HFFc6 (cell line): ENCODE measurements at places on chromosomes 7 and 10. TPM values are rescaled to one million over a fixed set of nuclear protein-coding genes. Genes with fewer than 3 reads are reported as not detected.

DNA sequence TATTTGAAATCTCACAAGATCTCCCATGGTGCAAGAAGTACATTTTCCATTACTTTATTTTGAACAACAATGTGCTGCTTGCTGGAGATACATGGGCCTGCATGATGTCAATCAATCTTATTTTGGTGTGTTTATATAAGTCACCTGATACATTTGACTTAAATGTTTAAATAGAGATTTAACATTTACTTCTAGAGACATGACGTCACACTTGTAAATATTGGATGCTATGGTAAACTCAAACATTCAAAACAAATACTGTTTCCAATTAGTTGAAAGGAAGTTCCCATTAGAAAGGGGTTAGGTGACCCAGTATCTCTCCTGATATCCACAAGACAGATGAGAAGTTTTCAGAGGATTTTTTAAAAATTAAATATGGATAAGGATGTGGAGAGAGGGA lies 214.5 kb downstream of the NSUN6 start:
- no peak for DNase-seq
- no peaks in the 10 kb centered on the region; the same call in 1 of the 2 replicates for H3K27me3 ChIP-seq
- H3K36me3 ChIP-seq: no peaks in the 10 kb centered on the region
- H3K27ac ChIP-seq: no peak overlapping the region
- H3K4me1 ChIP-seq: no peaks in the 10 kb centered on the region

DNA sequence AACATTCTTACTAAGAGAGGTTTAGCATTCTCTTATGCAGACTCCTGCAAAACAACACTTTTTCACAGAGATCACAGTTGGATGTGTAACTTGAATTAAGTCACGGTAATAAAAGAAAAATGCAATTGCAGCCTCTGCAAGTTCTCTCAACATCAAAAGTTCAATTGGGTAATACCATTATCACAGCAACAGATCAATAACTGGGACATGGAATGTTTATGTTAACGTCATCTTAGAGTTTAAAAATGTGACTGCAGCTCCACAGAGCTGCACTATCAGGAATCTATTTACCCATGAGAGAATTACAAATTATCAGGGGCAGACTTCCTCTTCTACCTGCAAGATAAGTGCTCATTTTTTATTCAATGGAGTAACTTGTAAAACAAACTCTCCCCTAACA lies 86.7 kb downstream of the VSTM4 start:
- no peaks in the 10 kb centered on the region for H3K36me3 ChIP-seq
- no peaks in the 10 kb centered on the region for H3K4me1 ChIP-seq
- H3K4me3 ChIP-seq: no peak overlapping the region
- DNase-seq: no peak

- peaks cover under 1% of the 10 kb centered on the region for H3K4me1 ChIP-seq
- no peak overlapping the region for H3K27ac ChIP-seq
- H3K36me3 ChIP-seq: no peaks in the 10 kb centered on the region
- H3K4me3 ChIP-seq: no peak overlapping the region
- peaks cover 16% of the 10 kb centered on the region for H3K27me3 ChIP-seq
These were observed 18.5 kb upstream of the NPFFR1 start for GRCh38 chr10:70302292-70302691.

- H3K36me3 ChIP-seq: no peaks in the 10 kb centered on the region
- H3K27ac ChIP-seq: no peak overlapping the region
- H3K27me3 ChIP-seq: peaks cover 6% of the 10 kb centered on the region; the same call in 1 of the 2 replicates
- no peak overlapping the region for H3K4me3 ChIP-seq
These were observed 796.8 kb downstream of the KCNMA1 start for GRCh38 chr10:76840802-76841201.

DNA sequence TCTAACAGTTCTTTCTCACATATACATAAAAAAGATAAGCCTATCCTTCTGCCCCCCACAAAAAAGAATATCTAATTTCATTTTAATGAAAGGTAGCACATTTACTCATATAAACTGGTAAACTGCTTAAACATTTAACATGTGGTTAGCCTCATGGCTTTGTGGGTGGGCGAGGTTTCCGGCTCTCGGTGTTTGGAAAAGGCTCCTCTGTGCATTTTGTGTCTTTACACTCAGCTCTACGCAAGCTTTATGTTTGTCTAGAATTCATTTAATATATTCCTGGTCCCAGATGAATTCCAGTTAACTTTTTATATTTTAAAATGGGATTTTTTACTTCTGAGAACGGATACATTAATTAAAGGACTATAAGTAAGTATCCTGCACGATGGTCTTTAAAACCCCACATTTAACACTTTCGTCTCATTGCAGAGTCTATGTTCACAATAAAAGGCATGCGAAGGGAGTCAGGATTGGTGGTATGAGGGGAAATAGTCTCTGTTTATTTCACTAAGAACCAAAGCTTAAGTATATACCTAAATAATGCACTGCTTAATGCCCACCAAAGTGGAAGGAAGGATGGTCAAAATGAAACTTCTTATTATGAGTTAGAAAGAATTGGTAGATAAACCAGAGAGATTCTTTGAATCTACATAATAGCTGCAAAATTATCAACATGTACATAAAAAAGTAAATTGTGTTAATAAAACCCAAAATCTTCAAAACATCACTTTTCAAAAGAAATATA lies 197.2 kb downstream of the CRPPA start:
- H3K27ac ChIP-seq: no peak overlapping the region
- H3K36me3 ChIP-seq: no peaks in the 10 kb centered on the region
- H3K4me3 ChIP-seq: no peak overlapping the region
- H3K27me3 ChIP-seq: no peaks in the 10 kb centered on the region
- no peaks in the 10 kb centered on the region for H3K4me1 ChIP-seq

DNA sequence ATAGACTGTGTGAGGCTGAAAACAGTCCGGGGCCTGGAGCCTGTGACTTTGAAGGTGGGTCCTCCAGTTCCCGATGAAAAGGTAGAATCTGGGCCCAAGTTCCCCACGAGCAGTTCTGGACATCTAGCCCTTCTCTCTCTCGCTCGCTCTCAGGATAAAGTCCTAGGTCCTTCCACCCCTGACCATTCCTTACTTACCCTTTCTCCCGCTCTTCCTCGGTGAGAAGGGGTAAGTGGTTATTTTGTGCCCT lies 713 bp downstream of the IMMP2L start:
- peak overlapping the region; percentile 90 for H3K27ac ChIP-seq
- no peak for DNase-seq
- no peaks in the 10 kb centered on the region for H3K27me3 ChIP-seq
- peaks cover 13% of the 10 kb centered on the region for H3K36me3 ChIP-seq

DNA sequence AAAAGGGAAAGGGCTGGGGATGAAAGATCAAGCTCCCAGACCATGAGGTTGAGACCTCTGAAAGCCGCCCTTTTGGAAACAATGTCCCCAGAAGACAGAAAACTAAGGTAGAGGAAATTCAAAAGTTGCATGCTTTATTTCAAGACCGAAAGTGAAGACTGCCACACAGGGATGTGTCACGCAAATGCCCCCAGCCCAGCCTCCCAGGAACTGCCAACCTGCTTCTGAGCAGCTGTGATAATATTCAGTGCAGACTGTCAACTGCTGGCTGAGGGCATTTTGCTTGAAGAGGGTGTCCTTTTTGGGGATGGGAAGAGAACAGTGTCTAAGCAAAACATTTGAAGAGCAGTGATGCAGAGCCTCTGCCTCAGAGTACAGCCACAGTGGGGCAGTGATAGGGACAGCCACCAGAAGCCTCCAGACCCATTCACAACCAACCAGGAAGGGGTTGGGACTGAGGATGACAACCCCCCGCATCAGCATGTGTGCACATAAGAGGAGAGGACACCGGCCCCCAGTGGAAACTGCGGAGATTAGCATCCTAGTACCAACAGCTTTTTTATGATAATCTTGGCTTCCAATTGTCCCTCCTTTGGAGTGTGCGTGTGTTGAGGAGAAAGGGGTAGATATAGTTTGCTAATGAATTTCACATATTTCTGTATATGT lies 34.7 kb upstream of the NFE2L3 start:
- DNase-seq: no peak
- H3K36me3 ChIP-seq: no peaks in the 10 kb centered on the region
- H3K4me3 ChIP-seq: no peak overlapping the region

DNA sequence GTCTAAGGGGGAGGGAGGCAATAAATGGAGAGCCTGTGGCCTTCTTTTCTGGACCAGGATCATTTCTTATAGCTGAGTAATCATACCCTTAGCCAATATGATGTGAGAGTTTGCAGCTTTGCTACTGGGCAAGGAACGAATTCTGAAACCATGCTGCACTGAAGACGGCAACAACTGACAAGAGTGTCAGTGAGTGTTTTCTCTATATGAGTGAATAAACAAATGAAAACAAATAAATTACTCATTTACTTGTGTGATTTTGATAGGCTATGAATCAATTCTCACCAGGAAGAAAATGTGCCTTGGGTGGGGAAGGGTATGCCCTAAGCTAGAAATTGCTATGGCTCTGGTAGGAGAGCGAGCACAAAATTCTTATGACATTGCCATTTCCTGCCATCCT lies 79.4 kb upstream of the LRRN3 start:
- no peak for DNase-seq
- no peaks in the 10 kb centered on the region for H3K36me3 ChIP-seq
- H3K4me1 ChIP-seq: peaks cover 44% of the 10 kb centered on the region

DNA sequence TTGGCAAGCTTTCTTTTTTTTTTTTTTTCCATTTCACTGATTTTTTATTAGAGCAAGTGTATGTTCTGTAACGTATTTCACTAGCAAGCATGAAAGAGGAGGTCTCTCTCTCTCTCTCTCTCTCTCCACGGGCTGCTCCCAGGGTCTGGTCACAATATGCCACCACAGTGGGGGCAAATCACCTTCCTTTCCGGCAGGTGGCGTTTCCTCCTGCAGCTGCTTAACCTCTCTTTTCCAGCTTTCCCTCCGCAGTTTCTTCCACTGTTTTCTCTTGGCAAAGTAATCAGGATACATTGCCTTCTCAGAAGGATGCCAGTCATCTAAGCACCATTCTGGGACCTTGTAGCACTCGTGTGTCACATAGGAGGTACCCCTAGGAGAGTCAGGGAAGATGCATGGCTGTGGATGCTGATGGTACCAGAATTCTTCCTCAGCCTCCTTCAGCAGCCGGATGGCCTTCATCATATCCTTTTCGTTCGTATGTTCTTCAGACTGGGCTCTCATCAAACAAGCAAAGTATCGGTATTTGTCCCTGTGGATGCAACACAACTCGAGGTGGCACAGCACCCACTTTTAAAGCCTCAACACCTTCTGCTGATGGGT lies 197.3 kb upstream of the PODXL start:
- peaks cover 15% of the 10 kb centered on the region for H3K27me3 ChIP-seq
- no peak overlapping the region for H3K4me3 ChIP-seq
- DNase-seq: no peak
- H3K4me1 ChIP-seq: no peaks in the 10 kb centered on the region

PGAM2 gene
- total RNA-seq: 0.34 TPM in 1 of 3 replicates, not detected in the others

SFTPA1 gene
- not detected in 3 replicates for total RNA-seq

GRM8 gene
- total RNA-seq: not detected in 3 replicates

KNDC1 gene
- 0.05 to 0.77 TPM (median 0.33 TPM) in 3 replicates for total RNA-seq
